ENCODE measurements at places on chromosomes 1 and 21.

DNA sequence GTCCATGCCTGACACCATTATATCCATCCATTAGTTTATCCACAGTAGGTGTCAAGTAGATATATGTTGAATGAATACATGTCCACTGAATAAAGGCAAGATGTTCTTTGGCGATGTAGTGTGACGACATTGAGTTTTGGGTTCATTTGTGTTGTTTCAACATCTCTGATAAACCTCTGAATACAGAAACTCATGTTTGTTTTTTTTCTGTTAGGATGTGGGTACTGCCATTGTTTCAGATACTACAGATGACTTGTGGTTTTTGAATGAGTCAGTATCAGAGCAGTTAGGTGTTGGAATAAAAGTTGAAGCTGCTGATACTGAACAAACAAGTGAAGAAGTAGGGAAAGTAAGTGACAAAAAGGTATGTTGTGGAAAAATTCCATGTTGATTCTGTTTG lies 28.1 kb downstream of the MDM4 start:
- no peak for DNase-seq

DNA sequence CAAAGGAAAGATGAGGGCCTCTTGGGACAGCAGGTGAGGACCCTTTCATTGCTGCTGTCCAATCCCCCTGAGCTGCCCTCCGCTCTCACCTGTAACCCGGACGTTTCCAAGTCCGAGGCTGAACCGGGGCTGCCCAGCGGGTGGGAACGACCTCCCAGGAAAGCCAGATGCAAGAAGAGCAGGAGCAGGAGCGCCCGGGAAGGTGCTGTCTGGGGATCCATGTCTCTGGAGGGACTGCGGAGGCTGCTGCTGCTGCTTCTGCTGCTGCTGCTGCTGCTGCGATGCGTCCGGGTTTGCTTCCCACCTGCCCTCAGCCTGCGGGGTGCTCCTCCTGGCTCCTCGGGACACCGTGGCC lies at the start of gene NPPB:
NPPB (minus strand) TSS at position 333 of the 355 bp plus-strand sequence; CDS start at position 221, 112 bp downstream.
- no peak for DNase-seq

DNA sequence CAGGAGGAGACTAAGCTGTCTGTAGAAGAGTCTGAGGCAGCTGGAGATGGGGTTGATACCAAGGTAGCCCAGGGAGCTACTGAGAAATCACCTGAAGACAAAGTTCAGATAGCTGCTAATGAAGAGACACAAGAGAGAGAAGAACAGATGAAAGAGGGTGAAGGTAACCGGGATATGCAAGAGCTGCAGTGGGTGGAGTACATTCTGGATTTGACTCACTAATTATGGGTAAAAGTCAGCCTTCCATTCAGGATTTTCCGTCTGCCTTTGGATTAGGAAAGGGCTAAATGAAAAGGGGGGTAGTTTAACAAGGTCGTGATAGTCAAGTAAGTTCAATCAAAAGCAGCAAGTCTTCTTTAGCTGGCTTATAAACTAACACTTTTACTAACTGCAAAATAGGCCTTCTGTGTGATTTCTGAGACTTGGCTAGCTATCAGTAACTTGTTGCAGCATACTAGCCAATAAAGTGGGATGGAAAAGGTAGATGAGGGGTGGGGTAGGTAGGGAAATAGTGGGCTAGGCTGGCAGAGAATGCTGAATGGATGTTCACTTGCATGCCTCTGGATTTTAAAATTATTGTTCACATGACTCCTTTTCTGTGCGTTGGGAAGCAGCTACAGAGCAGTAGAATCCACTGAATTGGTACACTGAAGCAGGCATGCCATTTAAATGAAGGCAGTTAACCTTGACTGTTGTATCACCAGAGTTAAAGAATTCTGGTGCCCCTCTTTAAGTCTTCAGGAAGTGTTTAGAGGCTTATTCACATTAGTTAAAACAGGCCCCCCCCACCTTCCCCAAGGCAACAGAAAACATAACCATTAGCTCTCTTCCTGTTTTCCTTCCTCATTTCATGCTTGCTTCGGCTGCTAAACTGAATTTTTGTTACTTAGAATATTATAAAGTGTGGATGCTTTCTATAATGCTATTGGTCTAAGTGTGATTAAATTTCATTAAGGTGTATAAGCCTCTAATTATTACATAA lies 15.4 kb downstream of the CCDC17 start:
- DNase-seq, result peak; percentile 27

DNA sequence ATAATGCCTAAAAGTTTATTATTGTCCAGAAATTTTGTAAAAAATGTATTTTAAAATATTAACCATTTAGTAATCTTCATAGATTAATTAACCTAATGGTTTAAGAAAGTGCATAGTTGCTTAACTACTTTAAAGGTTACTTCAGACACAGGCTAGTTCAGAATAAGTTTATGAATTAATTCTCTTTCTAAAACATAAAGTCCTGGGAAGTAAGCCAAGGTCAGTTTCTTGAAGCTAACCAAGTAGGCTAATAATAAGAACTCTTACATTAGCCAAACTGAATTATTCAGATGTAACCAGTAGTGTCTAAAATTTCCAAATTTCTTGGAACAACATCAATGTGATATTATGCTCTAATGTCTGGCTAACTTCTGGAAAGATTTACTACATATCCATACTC lies 790.4 kb downstream of the NCAM2 start:
- no peak for DNase-seq

DNA sequence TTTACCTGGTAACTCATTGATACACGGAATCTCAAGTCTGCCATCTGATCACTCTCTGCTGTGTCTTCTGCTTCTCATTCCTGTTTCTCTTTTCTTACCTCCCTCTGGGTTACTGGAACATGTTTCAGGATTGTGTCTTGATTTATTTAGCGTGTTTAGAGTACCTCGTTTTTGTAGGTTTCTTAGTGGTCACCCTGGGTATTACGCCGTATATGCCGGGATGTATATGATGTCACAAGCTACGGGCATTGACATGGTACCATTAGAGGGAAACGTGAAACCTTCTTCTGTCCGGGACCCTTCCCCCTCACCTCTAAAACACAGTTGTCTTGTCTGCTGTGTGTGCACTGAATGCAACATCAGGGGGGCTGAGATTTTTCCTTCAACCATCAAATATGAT lies 2.8 kb downstream of the ACTRT2 start:
- no peak for DNase-seq

GRCh38 chr1:114104949-114105348 lies 48.7 kb downstream of the SYT6 start:
- DNase-seq, result peak; percentile 19

DNA sequence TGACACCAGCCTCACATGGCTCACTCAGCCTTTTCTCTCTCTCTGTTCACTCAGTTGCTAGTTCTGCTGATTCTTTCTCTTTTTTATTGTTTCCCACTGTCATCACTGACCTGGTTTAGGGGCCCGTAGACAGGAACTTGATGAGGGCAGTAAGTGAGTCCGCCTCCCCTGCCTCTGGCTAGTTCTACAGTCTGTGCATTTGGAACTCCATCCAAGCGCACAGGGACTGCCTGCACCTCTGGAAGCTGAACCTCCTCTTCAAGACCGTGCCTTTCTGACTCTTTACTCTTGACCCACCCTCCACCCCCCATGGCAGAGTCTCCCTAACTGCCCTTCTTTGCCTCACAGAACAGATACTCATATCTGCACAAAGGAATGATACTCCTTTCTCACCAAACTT lies 4.2 kb downstream of the TENT5C start:
- DNase-seq, result no peak

GRCh38 chr1:230735447-230735846 lies 11.7 kb upstream of the CAPN9 start:
- no peak for DNase-seq

DNA sequence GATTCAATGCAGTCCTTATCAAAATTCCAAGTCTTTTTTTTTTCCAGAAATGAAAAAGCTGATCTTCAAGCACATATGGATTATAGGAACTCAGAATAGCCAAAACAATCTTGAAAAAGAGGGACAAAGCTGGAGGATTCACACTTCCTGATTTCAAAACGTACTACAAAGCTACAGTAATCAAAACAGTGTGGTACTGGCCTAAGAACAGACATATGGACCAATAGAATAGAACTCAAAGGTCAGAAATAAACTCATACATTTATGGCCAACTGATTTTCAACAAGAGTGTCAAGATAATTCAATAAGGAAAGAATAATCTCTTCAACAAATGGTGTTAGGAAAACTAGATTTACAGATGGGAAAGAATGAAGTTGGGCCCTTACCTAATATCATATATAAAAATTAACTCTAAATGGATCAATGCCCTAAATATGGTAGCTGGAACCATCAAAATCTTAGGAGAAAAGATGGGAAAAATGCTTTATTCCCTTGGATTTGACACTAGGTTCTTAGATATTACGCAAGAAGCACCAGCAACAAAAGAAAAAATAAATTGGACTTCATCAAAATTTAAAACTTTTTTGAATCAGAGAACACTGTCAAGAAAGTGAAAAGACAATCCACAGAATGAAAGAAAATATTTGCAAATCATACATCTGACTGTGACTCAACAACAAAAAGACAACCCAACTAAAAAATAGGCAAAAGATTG lies 4.0 kb upstream of the KRTAP10-12 start:
- DNase-seq, result no peak

DNA sequence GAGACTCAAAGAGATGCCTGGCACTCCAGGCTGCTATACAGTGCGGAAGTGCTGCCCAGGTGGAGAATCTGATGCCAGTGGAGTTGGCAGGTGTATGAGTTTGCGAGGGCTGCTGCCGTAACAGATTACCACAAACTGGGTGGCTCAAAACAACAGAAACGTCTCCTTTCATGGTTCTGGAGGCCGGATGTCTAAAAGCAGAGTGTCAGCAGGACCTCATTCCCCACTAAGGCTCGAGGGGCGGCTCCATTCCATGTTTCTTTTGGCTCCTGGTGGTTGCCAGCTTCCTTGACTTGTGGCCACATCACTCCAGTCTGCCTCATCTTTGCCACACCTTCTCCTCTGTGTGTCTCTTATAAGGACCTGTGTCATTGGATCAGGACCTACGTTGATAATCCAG lies 10.0 kb downstream of the RCSD1 start:
- no peak for DNase-seq

DNA sequence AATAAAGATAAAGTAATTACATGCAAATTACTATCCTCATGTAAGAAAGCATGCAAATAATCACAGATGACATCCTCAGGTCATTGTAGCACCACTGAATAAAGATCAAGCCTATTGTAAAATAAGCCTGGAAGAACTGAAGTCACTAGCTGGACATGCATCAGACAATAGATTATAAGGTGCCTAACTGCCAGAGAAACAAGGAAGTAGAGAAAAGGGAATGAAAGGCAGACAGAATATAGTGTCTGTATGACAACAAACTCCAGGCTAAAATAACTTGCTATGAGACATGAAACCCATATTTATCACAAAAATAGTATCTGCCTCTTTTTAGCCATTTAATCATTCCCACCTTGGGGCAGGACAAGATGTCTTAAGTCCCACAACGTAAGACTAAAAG lies 108.7 kb downstream of the ENAH start:
- DNase-seq, result no peak

- no peak for DNase-seq
Observed at GRCh38 chr1:38580594-38580993, 279.0 kb downstream of the RRAGC start.

GRCh38 chr1:91929250-91929649 lies 20.0 kb upstream of the BRDT start:
- DNase-seq, result no peak

- DNase-seq, result no peak
Observed at GRCh38 chr21:32182449-32182848, 96.4 kb downstream of the MIS18A start.

- no peak for DNase-seq
Observed at GRCh38 chr21:41185802-41186201, 17.8 kb downstream of the BACE2 start.

DNA sequence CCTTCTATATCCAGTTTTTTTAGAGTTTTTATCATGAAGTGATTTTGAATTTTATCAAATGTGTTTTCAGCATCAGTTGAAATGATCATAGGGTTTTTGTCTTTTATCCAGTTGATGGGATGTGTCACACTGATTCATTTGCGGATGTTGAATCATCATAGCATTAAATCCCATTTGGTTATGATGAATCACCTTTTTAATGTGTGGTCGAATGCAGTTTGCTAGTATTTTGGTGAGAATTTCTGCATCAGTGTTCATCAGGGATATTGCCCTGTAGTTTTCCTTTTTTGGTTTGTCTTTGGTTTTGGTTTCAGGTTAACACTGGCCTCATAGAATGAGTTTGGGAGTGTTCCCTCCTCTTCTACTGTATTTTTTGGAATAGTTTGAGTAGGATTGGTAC lies 80.3 kb downstream of the DIRAS3 start:
- no peak for DNase-seq

DNA sequence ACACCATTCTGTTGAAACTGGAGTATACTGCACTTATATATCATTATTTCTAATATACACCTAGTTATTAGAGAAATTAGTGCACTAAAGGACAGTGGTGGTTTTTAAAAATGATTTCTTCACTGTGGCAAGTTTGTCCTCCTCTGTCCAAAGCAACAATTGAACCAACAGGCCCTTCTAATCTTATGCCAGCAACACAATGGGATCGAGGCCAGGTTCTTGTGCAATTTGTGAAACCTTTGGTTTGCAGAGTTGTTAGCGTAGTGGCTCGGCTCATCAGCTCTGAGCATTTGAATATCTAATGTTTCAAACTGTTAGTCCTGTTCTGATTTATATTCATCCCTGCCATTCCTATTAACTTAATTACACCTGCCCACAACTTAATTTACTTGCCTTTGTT lies 9.9 kb upstream of the LRRC39 start:
- DNase-seq, result peak; percentile 15

DNA sequence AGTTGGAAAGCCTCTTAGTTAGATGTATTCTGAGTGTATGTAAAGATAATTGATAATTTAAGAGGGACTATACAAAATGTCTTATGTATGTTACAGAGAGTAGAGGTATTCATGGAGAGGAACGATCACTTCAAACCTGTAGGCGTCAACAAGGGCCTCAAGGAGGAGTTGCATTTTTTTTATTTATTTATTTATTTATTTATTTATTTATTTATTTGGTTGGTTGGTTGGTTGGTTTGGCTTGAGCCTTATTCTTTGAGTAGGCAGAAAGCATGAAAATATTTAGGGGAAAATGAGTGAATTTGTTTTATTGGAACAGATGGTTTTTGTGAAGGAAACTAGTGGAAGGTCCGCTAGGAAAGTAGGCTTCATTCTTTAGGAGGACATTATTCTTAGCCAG lies 8.5 kb downstream of the ANGPTL1 start:
- DNase-seq, result no peak

DNA sequence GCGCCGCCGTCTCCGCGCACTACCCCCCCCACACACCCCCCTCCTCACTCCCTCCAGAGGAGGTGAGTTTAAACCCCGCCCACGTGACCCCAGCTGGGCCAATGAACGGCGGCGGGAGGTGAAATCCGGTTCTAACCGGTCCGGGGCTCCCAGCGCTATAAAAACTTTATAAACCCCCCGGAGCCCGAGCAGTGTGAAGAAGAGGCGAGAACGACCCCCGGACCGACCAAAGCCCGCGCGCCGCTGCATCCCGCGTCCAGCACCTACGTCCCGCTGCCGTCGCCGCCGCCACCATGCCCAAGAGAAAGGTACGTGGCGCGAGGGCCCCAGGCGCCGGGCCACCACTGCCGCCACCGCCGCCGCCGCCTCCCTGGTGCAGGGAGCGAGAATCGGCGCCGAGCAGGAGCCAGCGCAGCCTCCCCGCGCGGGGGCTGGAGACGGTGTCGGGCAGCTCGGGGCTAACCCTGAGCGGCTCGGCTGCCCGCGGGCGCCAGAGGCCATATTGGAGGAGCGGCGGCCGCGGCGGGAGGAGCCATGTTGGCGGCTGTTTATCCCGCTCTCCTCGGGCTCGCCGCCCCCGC lies at the start of gene HMGN2:
HMGN2 (plus strand) TSS at position 121 of the 581 bp plus-strand sequence; CDS start at position 294, 173 bp downstream.
- DNase-seq, result no peak

- DNase-seq, result no peak
Observed at GRCh38 chr1:65765631-65766030, 27.1 kb upstream of the PDE4B start.

GRCh38 chr1:32929366-32929765 lies 28.2 kb upstream of the TMEM54 start:
- no peak for DNase-seq

All from AML-193 (cell line).